GM04503 (cell line): ENCODE measurements at places on chromosomes 11 and 22.
A peak's percentile ranks its signal among the peaks of the same experiment; 100 is the strongest.

DNA sequence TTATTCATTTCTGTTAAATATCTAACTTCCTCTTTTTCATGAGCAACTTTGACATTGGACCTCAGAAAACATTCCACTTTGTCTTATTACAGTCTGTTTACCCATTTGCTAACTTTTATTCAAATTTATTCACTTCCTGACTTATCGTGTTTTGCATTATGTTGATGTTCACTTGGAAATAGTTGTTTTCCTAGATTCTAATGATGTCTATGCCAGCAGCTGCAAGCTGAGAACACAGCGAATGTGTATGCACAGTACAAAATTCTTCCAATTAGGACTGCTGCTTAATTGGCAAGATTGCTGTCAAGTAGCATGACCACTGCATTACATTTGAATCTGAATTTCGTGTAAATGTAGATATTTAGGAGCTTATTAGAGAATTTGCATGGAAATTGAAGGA is 61.5 kb upstream of the GRIA4 start:
- no peak for DNase-seq

- no peak for DNase-seq
Measured at GRCh38 chr11:118663902-118664301, 15.5 kb downstream of the TREH start.

GRCh38 chr11:57638005-57638781 is 11.5 kb downstream of the YPEL4 start:
- peak; percentile 54 for DNase-seq

DNA sequence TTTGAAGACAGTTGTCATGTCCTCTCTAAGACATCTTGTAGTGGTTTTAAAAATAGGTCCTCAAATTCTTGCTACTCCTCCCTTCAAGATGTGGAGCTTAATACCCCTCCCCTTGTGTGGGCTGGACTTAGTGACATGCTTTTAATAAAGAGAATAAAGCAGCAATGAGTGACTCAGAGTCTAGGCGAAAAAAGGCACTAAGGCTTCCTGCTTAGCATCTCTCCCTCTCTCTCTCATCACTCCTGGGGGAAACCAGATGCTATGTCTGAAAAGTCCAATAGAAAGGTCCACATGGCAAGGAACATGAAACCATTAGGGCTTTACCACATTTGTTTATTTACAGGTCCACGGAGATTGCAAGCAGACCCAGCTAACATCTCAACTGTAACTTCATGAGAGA is 11.7 kb downstream of the SERGEF start:
- DNase-seq = no peak

- no peak for DNase-seq
Measured at GRCh38 chr11:58429273-58429672, 1.4 kb upstream of the OR5B2 start.

DNA sequence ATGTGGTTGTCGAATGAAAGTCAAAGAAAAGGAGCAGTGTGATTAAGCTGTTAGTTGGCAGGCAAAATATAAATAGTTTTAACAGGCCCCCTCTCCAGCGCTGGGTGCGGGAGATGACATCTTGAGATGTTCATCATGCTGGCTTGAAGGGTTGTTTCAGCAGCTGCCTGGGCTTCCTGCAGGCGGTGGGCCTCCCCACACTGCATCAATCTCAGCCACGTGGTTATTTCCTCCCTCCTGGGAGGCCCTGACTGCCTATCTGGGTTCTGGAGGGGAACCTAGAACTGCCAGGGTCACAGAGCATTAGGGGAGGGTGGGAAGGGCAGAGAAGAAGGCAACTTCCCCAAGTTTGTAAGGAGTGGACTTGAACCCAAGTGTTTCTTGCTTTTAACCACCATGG is 173.3 kb upstream of the SYT13 start:
- no peak for DNase-seq

- no peak for DNase-seq
Measured at GRCh38 chr11:67372993-67373647, at the start of gene CLCF1. TSS of gene CLCF1 (minus strand) at chr11:67373598. CDS start at chr11:67373539, 59 bp downstream.
